OCI-LY7 (cell line): ENCODE measurements at places on chromosomes 3 and 15. TPM values are rescaled to one million over a fixed set of nuclear protein-coding genes. Genes with fewer than 3 reads are reported as not detected.

PLAAT1 gene
- total RNA-seq, result not detected in 2 replicates

- DNase-seq, result peak; percentile 77
Measured at GRCh38 chr15:38002883-38003477, 68.5 kb downstream of the TMCO5A start.

- DNase-seq, result no peak
Measured at GRCh38 chr3:55718074-55718473, 231.0 kb upstream of the WNT5A start.

GRCh38 chr15:56052395-56053045 is 59.1 kb upstream of the NEDD4 start:
- DNase-seq, result peak; percentile 60

DNA sequence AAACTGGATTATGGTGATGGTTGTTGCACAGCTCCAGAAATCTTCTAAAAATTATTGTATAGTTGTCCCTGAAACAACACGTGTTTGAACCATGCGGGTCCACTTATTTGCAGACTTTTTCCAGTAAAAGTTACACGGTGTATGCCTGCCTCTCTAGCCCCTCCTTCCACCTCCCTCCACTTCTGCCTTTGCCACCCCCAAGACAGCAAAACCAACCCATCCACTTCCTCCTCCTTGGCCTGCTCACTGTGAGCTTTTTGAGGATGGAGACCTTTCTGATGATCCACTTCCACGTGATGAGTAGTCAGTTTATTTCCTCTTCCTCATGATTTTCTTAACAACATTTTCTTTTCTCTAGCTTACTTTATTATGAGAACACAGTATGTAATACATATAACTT is 5.4 kb downstream of the CYFIP1 start:
- no peak for DNase-seq

DNA sequence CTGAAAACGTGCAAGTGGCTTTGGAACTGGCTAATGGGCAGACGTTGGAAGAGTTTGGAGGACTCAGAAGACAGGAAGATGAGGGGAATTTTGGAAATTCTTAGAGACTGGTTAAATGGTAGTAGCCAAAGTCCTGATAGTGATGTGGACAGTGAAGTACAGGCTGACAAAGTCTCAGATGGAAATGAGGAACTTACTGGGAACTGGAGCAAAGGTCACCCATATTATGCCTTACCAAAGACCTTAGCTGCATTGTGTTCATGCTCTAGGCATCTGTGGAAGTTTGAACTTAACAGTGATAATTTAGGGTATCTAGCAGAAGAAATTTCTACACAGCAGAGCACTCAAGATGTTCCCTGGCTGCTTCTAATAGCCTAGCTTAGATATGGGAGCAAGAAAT is 28.6 kb upstream of the SERPINI2 start:
- no peak for DNase-seq

SPRED1 gene
- total RNA-seq, result 19.9 and 21.1 TPM in 2 replicates

- DNase-seq, result no peak
Measured at GRCh38 chr3:54211097-54211496, 88.7 kb downstream of the CACNA2D3 start.

DNA sequence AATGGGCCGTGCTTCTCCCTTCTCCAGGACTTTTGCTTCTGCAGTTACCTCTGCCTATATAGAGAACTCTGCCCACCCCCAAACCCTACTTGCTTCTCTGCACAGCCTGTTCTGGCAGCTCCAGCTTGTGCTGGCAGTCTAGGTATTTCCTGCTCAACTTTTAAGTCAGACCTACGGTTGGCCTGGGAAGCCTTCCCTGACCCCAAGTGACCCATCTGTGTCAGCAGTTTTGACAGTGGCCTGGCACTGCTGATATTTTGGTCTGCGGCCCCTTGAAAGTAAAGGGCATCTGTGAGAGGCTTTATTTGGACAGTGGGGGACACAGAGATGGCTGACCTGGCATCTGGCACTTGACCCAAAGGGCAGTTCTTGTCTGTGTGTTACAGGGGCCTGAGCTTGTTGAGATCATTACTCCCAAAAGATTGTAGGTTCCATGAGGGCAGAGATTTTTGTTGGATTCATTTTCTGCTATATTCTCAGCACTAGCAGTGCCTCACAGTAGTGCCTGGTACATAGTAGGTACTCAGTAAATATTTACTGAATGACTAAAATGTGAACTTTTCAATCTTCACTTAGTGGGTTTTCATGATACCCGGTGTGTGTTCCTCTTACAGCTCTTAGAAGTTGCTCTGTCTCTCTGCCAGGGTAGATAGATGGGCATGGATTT is 55.2 kb upstream of the TRAK1 start:
- DNase-seq, result no peak

RFTN1 gene
- 138 and 152 TPM in 2 replicates for total RNA-seq

GPR15 gene
- 29.8 and 42.6 TPM in 2 replicates for total RNA-seq

DNA sequence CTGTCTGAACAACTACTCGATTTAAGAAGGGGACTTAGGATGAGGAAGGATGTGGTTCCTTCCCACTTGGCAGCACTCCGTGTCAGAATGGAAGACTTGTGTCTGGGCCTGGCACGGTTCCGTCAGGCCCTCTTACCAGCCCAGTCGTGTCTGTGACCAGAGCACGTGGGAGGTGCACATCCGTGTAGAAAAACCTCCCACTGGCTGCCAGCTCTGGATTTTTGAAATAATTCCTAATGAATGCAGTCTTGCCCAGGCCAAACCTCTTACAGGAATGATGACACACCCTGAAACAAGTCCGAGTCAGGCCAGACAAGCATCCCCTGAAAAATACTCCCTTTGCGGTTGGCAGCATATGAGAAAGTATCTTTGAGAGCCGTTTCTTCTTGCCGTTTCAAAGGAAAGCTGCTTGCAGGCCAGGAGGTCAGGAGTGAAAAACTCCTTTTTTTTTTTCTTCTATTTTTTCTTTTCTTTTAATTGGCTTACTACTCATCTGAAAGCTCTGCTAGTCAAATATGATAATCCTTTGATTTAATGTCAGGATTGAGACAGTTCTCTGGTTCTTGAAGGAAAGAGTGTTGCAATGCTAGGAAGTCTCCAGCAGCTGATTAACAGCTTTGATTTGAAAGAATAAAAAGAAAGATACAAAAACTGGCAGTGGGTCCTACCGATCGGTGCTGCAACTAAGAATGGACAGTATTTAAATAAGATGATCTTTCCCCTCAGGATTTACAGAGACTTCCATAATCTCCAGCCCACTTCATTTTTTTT is 19.8 kb downstream of the IL1RAP start:
- no peak for DNase-seq

GOLIM4 gene
- total RNA-seq, result 42.8 and 46.6 TPM in 2 replicates

DNA sequence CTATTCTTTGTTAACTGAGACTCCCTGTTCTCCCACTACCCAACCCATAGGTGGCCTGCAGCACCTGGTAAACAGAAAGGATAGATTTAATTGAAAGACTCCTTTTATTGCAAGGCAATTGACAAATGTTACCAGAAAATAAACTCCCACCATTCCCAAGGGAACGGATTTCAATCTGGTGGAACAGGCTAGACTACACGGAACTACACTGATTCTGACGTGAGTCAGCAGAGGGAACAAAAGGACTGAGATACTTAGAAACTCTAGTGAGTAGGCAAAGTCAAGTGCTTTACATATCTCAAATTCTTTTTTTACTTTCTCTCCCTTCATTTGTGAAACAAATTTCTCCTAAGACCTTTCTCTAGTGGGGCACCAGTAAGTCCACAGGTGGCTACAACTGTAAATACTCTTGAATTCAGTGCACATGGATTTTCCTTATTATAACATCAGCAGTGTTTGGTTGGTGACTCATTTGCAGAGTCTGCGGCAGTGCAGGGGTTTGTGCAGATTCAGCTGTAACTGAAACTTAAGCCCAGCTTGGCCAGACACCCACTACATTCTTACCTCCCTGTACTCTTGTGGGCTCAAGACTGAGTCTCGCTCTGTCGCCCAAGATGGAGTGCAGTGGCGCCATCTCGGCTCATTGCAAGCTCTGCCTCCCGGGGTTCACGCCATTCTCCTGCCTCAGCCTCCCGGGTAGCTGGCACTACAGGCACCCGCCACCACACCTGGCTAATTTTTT is 34.3 kb upstream of the PLSCR2 start:
- no peak for DNase-seq
